LoVo (cell line): ENCODE measurements at places on chromosomes 2 and 18.

GRCh38 chr2:239144713-239144999 lies 256.2 kb downstream of the HDAC4 start:
- no peak for DNase-seq

GRCh38 chr2:126507425-126507911 lies 148.5 kb upstream of the GYPC start:
- DNase-seq = no peak

GRCh38 chr2:236855866-236856847 lies 229.5 kb upstream of the COPS8 start:
- DNase-seq = no peak

DNA sequence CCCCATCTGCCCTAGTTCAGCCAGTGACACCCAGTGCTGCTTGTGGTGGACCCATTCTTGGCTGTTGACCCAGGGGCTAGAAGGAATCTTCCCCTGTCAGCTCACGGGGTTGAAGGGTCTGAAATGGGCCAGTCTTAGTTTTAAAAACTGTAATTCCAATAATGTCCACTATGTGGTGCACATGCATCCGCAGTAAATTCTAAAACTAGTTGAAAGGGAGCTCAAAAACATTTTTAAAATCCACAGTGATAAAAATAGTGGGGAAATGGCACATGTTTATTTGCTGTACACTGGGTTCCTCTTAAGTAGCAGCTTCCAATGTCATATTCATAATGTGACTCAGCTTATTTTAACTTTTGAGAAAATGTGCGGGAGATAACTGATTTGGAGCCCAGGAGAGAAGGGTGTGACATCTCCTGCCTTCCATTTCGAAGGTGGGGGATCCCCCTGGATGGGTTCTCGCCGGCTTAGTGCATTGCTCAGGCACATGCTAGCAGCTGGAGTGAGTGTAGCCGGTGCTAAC lies 32.8 kb downstream of the GRHL1 start:
- DNase-seq = peak; percentile 12

DNA sequence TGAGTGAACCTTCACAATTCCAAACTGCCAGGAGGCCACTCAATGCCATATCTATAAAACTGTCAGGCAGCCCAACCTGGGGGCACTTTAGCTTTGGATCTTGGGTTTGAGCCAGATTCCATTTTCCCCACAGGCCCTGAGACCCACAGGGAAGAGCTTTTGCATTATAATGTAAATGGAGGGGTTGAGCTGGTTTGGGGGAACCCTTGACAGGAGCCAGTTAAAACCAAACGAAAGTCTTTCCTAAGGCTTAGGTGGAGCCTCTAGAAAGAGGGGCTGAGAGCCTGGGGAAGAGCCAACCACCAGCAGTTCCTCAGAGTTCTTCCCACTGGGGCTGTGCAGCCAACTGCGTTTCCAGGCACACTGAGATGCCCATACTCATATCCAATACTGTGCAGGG lies 42.7 kb downstream of the BCL11A start:
- DNase-seq = no peak

DNA sequence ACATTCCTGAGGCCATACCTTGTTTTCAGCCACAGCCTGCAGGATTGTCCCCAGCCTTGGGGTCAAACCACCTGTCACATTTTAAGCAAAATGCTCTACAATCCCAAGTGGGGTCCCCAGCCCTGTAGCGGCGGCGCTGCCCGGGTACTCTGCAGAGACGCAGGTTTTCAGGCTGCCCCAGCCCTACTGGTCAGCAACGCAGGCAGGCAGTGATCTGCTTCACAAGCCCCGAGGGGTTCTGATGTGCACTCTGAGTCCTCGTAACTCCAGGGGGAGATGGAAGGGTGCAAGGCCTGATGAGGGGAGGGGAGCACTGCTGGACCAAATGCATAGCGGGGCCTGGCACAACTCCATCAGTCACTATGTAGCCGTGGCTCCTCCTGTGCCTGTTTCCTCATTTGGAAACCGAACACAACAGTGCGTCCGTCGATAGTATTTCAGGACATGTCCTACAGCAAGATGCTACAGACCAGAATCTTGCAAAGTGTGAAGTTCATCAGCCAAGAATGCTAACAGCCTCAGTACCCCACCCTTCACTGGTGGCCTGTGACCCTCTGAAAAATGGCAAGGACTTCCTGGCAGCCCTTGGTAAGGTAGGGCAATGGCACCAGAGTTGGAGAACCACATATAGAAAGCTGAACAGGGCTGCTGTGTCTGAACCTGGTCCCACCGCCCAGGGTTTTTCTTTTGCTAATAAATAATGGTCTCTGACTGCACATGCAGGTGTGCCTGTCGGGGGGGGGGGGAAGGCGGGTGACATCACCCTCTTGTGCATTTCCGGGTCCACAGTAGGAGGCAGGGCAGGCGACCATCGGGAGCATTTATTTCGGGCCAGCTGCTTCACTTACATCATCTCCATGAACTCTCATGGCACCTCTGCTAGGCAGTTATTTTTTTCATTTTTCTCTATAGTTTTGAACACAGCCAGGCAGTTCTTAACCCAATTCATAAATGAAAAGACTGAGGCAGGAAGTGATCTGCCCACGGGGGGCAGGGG lies 50.6 kb upstream of the TFCP2L1 start:
- DNase-seq = no peak

DNA sequence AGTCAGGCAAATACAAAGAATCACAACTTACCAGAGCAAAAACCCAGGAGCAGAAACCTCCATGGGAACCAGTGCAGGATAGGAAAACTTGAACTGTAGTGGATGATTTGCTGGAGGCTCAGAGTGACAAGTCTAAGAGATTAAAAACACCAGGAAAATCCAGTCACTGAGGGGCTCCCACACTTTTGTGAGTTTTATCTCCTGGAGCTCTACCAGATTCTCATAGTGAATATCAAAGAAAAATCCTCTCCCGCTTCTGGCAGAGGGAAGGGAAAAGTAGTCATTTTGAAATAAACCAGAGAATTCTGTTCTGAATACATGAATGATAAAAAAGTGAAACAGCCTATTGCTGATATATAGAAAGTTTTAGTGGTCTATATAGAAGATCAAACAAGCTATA lies 23.1 kb downstream of the NABP1 start:
- DNase-seq = no peak

DNA sequence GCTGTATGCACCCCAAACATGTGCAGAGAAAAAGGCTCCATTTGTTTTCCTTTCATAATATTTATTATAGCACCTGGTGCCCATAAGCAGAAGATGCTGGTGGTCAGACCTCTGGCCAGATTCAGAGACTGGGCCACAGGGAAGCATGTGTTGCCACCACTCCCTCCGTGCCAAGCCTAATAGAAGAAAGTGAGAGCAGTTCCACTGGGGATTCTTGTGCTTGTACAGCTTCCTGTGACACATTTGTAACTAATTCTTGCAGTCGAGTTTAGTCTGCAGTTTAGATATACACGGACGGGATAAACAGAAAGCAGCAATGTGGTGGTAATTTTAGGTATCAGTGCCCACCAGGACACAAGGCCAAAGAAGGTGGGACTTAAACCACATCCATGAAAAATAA lies 135.4 kb upstream of the PIEZO2 start:
- no peak for DNase-seq

- no peak for DNase-seq
Measured at GRCh38 chr2:149972066-149972465, 384.5 kb upstream of the MMADHC start.

DNA sequence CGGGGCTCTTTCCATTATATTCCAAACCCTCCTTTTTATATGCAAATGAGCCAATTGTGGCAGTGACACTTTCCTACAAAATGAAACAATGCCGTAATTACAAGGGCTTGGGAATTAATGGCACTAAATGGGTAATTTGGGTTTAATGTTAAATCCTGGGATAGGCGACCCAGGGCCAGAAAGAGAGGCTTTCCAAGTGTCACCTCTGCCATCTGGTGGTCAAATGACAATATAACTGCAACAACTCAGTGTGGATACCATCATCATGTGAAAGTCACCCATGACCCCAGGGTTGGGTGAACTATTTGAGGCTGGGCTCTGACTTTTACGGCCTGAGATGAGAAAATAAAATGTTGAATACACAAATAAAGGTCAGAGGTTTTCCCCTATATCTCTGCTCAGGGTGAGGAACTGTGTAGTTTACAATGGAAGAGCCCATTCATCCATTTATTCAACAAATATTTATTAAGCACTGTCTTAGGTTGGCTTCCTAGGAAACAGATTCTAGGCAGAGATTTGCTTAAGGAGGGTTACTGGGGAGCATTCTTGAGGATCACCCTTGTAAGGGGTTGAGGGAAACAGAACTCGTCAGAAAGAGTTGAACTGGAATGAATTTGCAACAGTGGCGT lies 13.6 kb upstream of the THADA start:
- DNase-seq = peak; percentile 62

DNA sequence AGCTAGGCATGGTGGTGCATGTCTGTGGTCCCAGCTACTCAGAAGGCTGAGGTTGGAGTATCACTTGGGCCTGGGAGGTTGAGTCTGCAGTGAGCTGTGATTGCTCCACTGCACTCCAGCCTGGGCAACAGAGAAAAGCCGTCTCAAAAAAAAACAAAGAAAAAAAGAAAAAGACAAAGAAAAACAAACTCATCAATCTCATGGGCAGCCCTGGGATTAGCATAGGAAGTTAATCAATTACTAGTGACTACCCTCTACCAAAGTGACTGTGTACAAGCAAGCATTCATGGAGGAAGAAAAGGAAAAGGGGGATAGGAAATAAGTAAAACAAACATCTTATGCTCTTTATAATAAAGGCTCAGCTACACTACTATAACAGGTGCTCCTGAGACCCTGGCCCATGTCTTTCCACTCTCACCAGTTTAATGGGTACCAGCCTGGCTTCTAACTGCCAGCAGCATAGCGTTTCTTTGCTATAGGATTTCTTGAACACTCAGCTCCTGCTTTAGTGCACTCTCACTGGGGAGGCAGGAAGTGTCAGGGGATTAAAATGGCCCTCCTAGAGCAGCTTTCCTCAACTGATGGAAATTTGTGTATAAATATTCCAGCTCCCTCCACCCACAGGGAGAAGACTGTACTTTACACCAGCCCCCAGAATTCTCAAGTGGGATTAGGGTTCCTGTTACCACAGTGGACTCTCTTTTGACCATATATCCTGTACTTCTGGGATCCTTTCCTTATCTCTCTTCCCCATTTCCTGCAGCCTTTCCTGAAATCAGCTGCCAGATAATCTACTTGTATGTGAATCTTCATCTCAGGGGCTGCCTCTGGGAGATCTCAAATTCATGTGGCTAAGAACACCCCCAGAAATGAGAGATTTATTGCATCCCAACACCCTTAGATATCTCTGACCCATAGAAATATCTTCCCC lies 91.3 kb upstream of the GLS start:
- DNase-seq = no peak

DNA sequence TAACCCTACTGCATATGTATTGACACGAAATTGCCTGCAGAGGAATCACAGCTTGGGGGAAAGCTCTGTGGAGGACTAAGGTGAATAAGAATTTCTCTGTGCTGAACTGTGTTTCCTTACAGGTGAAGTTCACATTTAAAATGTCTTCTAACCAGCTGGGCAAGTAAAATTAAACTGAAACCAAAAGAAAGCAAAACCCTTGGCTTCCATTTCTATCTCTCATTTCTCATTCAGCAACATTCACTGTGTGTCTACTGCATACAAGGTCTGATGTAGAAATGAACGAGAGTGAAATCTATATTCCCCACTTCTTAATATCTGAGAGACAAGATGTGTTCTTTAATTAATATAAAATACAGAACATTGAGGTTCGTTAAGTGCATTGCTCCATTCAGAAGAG lies 397.3 kb downstream of the SOX11 start:
- DNase-seq = no peak

DNA sequence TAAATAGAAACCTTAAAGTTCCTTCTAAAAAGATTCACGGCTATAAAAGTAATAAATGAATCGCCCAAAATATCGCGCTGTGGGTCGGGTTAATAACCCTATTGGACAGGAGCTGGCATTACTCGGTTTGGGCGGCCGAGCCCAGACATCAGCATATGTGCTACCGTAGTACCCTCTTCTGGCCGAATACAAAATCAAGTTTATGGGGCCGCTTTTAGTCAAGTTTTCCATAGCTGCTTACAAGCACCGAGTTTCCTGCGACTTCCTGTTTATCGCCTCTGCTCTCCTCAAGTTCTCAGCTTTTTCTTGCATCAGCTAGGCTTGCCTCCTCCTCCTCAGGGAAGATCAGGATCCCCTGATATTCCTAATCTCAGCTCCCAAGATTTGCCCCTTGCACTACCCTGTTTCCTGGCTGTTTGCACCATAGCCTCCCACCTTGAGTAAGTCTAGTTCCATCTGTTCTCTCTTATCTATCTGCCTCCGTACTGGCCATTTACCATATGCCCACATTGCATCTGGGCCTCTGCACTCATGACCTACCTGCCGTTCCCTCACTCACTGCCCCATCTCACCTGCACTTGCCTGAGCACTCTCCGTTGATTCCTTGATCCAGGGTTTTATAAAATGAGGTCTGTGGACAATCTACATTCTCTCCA lies 56.1 kb downstream of the SLC35F5 start:
- no peak for DNase-seq

DNA sequence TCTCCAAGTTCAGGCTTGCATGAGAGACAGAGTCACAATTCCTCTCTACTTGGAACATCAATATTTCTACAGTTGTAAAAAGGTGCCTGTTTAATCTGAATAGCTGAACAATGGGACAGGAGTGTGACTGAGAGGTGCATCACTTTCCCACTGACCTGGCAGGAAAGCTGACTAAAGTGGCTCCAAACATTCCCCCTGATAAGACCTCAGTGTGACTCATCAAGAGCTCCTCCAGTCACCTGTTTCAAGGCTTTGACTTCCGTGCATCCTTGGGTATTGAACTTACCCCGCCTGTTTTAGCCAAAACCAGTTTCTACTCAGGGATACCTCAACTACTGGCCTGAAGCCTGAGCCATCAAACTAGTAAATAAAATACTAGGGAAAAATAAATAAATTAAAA lies 453.9 kb upstream of the DDX18 start:
- no peak for DNase-seq

GRCh38 chr2:15664273-15665066 lies 72.8 kb downstream of the DDX1 start:
- DNase-seq = no peak

GRCh38 chr2:145845207-145845894 lies 1325.4 kb upstream of the ZEB2 start:
- no peak for DNase-seq

DNA sequence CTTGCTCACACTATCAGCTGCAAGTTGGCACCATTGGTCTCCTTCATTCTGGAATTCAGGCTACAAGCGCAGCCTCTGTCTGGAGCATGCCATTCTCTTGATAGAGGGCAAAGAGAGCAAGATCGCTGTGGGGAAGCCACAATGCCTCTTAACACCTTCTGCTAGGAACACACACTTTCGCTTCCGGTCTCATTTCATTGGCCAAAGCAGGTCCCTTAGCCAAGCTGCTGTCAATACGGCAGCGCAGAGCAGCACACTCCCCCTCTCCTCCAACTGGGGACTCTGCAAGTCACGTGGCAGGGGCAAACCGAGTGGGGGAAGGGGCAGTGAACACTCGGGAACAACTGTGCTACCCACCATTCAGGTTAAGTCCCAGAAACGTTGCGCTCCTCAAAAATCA lies 98.1 kb downstream of the MMADHC start:
- DNase-seq = no peak

DNA sequence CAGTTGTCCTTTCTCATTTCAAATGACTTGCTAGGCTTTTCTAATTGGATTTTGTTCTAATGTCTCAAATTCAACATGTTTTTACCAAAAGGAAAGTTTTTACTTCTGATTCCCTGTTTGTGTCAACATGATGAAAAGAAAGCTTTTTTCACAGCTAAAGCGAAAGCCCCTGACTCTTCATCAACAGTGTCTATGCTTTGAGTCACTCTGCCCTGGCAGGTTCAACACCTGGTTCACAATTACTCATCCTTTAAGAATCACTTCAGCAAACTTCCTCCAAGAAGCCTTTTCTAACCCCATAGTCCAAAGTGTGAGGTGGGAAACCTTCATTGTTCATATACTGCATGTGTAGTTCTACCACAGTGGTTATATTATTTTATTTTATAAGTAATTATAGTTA lies 7.6 kb upstream of the DSG2 start:
- peak; percentile 76 for DNase-seq
